ENCODE measurements at places on chromosomes 13 and 19.

DNA sequence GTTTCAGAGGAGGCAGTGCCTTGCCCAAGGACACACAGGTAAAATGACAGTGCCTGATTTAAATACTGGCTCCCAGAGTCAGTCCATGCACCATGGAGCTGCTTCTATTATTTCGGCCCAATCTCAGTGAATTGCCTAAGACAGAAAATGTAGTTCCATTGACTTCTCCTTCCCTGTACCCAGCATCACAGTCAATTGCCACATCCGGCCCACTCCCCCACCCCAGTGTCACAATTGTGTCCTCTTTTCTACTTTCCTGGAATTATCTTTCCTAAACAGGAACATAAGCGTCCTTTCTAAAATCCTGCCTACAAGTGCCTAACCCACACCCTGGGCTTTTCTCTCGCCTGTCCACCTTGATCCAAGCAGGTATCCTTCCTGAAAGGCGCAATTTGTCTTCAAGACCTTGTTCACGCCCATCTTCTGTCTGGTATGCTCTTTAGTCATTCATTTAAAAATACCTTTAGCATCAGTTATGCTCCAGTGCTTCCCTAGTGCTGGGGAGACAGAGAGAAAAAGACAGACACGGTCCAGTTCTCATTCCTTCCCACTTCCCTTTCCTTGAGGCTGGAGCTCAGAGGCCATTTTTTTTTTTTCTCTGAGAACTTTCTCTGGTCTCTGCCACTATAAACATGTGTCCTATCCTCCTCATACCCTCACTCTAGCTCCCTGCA lies 411.4 kb downstream of the LIG4 start:
- no peak for DNase-seq

GRCh38 chr13:110458594-110459365 lies 102.7 kb downstream of the RAB20 start:
- no peak for DNase-seq

GRCh38 chr13:49098198-49098597 lies 121.9 kb upstream of the MLNR start:
- DNase-seq, result no peak

DNA sequence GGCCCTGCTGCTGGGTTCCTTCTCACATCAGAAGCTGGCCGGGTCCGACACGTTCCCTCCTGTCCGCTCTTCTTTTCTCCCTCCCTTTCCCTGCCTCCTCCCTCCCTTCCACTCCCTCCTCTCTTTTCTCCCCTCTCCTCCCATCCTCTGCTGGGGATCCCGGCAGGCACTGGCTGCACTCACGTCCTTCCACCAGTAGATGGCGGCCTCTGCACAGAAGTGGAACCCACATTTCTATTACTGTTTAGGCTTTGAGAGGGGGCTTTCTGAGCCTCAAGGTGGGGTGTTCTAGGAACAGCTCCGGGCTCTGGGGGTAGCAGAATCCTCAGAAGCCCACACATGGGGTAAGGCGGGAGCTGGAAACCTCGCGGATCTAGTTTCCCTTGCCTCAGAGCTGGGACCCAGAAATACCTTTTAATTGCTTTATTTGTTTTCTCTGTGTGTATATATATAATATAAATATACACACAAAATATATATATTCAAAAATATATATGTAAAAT lies 294.2 kb downstream of the ZNF536 start:
- peak; percentile 13 for DNase-seq

GRCh38 chr13:47774671-47774994 lies 226.4 kb downstream of the SUCLA2 start:
- DNase-seq, result no peak

DNA sequence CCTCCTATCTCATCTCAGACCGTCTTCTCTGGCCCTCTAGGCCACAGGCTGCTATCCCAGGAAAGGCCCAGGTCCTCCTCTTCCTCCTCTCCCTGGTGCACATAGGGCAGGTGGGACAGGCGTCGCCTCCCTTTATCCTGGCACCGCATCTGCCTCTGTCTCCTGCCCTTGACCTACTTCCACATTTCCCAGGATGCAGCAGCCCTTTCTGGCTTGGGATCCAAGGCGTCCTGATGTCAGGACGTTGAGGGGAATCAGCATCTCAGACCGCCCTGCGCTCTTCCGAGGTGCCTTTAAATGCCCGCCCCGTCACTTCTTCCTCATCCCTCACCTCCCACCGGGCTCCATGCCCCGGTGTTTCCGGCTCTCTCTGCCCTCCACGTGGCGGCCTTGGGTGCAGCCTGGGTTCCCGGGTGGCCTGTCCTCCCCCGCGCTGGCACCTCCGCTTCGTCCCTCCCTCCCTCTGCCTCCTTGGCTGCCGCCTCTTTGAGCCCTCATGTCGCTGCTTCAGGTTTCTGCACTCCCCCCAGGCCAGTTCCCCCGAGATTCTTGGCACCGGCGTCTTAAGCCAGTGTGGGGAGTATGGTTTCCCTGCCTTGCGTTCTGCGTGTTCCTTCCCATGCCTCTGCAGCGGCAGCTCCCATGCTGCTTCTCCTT lies 66.3 kb downstream of the KDM4B start:
- no peak for DNase-seq

DNA sequence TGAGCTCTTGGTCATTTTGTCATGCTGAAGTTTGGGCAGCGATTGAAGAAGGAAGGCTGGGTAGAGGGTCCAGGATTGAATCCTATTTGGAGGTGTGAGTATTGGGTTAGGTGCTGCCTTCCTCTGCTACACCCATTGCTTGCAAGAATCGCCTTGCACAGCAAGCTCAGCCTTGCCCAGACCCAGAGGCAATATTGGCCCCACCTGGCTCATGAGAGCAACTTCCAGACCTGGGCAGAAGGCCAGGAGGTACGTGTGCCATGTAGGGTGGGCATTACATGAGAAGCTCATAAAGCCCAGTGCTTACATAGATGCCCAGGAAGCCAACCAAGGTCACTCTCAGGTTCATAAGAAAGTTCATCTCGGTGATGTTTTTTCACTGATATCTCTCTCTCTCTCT lies 718.0 kb downstream of the EFNB2 start:
- no peak for DNase-seq

DNA sequence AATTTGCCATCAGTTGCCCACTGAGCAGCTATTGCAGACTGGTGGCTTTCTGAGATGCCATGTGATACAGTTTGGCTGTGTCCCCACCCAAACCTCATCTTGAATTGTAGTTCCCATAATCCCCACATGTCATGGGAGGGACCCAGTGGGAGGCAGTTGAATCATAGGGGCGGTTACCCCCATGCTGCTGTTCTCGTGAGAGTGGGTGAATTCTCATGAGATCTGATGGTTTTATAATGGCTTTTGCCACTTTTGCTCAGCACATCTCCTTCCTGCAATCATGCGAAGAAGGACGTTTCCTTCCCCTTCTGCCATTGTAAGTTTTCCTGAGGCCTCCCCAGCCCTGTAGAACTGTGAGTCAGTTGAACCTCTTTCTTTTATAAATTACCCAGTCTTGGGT lies 34.8 kb upstream of the ANKRD10 start:
- no peak for DNase-seq

- no peak for DNase-seq
These were observed 23.2 kb upstream of the GPC5 start for GRCh38 chr13:91375116-91375729.

DNA sequence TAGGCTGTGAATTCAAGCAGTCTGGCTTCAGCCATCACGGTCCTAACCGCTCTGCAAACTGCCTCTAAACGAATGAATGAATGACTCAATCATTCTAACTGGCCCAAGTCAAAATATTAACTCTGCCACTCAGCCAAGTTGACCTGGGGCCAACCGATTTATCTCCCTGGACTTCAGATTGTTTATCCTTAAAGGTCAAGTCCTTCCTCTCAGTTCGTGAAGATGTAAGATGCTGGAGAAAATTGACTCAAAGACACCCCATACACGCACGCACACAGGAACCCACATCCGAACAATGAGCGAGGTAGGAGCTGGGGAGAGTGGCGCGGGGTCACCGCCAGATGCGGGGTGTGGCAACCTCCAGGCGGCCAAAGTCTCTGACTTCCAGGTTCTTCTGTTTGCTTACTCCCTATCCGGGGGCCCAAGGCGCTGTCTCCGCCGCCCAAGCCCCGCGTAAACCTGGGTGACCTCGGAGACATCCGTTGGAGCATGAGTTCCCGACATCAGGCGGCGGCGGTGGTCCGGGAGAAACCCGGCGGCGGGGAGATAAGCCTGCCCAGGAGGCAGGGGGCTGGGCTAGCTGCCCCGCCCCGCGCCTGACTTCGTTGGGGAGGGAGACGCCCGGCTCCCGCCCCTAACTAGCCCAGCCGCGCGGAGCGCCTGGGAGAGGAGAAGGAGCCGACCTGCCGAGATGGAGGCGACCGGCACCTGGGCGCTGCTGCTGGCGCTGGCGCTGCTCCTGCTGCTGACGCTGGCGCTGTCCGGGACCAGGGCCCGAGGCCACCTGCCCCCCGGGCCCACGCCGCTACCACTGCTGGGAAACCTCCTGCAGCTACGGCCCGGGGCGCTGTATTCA lies at the start of gene CYP2S1:
TSS of gene CYP2S1 (plus strand) at position 646 of the 856 bp plus-strand sequence. CDS start at position 692, 46 bp downstream.
- no peak for DNase-seq

DNA sequence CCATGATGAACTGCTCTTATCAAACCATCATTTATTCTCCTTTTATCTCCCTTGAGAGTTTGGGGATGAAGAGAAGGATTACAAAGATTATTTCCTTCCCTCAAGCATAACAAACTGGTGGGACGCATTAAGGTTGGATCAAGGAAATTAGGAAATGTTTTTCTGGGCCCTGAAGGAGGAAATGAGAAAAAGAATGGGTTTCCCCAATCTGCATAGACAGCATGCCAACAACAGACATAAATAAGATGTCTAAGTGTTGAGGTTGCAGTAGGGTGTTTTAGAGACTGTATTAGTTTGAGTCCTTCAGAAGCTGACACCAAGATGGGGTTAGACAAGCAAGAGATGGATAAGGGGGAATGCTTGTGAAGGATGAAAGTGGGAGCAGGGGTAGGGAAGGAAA lies 7.3 kb downstream of the EPSTI1 start:
- DNase-seq, result no peak

- DNase-seq, result no peak
These were observed 137.2 kb downstream of the CYSLTR2 start for GRCh38 chr13:48790966-48791365.

DNA sequence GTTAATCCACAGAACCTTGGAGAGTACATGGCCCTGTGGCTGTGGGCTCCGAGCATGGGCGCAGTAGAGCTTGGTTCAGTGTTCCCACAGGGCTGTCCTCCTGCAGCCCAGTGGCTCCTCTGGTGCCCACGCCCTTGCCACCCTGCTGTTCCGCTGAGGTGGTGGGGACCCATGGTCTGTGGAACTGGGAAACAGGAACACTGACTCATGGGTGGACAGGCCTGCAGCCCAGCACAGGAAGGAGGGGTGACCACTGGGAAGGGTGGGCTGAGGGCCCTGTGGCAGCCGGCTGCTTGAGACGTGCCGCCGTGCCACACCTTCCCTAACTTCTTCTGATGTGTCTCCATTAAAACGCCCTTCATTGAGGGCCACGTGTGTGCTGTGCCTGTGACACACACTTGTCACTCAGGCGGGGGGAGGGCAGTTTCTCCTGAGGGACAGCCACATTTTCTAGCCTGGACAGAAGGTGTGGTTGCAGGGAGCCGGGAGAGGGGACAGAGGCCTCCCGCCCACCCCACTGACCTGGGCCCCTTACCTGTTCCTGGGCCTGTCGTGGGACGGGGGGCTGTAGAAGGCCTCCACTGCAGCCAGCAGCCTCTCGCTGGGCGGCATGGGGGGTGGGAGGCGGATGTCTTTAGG lies 21.1 kb downstream of the CHERP start:
- no peak for DNase-seq

DNA sequence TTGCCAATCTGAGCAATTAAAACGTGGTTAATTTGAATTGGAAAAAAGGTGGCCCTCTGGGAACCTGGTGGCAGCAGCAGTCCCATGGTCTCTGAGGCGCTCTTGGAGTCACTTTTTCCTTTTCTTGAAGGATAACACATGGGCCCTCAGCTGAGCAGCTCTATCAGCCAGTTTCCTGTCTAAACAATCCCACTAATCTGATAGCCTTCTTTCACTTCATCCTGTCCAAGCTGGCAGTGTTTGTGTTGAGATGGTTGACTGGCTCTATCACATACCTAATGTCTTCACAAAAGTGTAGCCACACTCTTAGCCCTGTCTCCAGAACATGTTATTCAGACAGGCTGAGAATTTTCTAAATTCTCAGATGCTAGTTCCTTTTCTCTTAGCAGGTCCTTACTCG lies 10.7 kb downstream of the MZT1 start:
- DNase-seq, result no peak

DNA sequence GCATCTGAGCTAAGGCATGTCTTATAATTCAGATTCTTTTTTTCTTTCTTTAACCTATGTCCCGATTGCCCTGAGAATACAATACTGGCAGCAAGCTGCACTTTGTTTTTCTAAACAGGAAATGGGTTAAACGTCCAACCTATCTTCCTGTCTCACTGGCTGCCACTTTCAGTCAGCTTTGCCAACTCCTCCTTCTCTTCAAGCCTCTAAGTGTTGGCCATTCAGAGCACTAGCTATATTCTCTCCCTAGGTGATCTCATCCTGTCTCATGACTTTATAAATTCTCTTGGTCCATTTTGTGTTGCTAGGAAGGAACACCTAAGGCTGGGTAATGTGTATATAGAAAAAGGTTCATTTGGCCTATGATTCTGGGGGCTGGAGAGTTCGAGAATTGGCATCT lies 109.5 kb upstream of the TSC22D1 start:
- no peak for DNase-seq

DNA sequence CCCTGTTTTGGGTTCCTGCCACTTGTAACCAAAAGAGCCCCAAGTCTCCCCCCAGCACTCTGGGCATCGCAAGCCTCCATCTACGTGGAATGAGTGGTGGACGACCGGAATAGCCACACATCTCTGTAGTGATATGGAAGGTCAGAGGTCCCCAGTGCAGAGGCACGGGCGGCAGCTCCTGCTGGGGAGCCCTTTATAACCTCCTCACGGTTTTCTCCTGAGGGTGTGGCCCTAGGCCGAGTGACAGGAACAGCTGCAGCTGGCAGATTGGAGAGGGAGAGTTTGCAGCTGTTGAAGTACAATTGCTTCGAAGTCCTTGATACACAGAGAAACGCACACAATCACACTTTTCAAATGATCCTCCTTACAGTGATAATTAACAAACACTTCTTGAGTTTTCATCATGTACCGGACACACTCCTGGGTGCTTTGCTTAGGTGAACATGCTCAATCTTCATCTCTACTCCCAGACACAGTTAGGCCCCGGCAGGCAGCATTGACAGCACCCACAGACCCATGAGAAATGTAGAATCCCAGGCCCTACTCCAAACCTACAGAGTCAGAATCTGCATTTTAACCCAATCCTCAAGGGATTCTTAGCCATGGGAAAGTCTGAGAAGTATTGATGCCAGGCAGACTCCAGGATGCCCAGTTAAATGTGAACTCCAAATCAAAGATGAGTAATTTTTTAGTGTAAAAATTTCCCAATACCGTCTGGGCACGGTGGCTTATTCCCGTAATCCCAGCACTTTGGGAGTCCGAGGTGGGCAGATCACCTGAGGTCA lies 4.9 kb upstream of the ZNF787 start:
- DNase-seq, result no peak

- DNase-seq, result no peak
These were observed 63.7 kb upstream of the TMTC4 start for GRCh38 chr13:100738176-100738855.

Measured in activated T-helper 1 cell treated with anti-CD3 and anti-CD28 coated beads, Interleukin-2, amount 50 U/mL, for 16 hours (primary cell).